ENCODE measurements at places on chromosomes 4 and X. TPM values are rescaled to one million over a fixed set of nuclear protein-coding genes. Genes with fewer than 3 reads are reported as not detected.

- DNase-seq: no peak
These were observed 64.8 kb downstream of the PLS3 start for GRCh38 chrX:115625572-115626301.

- no peak for DNase-seq
These were observed 27.9 kb upstream of the PGM2 start for GRCh38 chr4:37798616-37799015.

DNA sequence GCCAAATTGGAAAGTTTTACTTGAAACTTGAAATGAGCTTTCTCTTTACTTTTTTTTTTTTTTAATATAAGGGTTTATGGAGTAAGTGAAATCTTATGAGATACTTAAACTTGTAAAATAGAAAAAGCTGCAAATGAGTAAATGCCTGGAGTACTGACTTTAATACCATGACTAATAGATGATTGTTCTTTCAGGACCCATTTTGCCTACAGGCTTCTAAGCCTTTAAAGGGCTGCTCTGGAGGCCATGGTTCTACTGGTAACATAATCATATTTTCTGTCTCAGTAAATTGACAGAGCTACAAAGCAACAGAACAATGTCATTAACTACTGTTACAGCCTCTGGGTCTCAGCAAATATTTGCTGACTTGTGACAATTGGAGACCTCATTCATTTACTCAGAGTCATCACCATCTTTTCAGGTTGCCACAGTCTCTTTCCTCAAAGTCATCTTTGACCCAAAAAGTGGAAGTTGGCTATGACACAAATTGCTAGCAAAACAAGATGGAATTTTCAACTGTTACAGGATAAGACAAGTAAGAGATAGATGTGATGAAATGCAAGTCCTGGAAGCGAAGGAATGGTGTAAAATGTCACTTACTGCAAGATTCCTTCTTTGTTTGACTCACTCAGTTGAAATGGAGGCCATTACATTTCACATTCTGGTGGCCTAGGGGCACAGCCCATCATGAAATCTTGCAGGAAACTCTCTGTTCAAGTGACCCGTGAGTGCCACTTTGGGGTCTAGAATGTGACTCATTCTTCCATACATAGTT lies 132.7 kb downstream of the BTC start:
- no peak for DNase-seq

The ACE2 gene
- total RNA-seq: 14.0 TPM

The THOC2 gene
- total RNA-seq: 27.4 TPM

GRCh38 chr4:42357325-42357724 lies 40.0 kb upstream of the SHISA3 start:
- no peak for DNase-seq

DNA sequence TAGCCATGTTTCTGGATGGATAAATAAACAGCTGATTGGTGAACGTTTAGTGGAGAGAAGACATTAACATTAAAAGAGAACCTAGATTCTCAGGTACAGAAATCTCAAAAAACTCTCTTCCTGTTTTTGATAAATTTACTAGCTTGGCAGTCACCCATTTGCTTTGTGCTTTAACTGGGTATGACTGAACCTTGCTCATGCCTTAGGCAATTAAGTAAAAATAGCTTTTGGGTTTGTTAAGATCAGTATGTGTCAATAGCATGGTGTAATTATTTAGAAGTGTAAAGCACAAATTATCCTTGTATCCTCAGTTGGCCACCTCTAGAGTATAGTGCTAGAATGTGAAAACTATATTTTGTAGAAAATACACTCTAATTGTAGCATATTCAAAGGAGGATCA lies 200.0 kb downstream of the CFAP299 start:
- no peak for DNase-seq

The HSFX4 gene
- total RNA-seq: not detected

DNA sequence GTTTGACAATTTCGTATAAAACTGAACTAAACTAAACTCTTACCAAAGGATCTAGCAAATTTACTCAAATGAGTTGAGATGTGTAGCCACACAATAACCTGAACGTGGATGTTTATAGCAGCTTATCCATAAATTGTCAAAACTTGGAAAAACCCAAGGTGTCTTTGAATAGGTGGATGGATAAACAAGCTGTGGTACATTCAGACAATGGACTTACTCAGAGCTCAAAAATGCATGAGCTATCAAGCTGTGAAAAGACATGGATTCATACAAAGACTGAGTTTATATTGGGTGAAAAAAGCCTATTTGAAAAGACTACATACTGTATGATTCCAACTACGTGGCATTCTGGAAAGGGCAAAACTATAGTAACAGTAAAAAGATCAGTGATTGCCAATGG lies 69.5 kb downstream of the LARP1B start:
- no peak for DNase-seq

The SOX3 gene
- total RNA-seq: not detected

DNA sequence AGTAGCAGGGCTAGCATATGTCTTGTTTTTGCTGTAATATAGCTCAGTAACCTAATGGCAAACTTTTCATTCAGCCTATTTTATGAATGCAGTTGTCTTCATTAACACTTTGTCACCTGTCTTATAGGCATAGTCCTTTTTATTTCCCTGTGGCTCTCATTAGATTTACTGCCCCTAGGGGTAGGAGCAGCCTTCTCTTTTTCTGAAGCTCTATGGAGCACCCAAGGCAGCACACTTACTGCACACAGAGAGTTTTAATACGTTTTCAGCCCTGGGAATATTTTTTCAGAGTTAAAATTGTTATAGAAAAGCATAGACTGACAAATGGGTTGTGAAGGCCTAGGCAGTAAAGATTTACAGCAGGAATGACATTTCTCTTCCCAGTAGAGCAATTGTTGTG lies 406.8 kb downstream of the TMA16 start:
- DNase-seq: no peak

The TMSB15C gene
- total RNA-seq: 0.27 TPM

The SERTM2 gene
- not detected for total RNA-seq

GRCh38 chrX:13520351-13520750 lies 49.0 kb upstream of the EGFL6 start:
- DNase-seq: no peak

The RBMXL3 gene
- not detected for total RNA-seq

DNA sequence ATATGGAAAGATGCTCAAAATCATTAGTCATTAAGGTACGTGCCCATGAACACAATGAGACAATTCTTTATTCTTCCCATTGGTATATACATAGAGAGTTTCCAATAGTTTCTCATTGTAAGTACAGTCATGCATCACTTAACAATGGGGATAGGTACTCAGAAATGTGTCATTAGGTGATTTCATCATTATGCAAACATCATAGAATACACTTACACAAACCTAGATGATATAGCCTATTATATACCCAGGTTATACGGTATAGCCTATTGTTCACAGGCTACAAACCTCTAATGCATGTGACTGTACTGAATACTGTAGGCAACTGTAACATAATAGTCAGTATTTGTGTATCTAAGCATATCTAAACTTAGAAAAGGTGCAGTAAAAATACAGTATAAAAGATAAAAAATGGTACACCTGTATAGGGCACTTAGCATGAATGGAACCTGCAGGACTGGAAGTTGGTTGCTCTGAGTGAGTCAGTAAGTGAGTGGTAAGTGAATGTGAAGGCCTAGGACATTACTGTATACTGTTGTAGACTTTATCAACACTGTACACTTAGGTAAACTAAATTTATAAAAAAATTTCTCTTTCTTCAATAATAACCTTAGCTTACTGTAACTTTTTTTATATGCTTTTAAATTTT lies 49.6 kb downstream of the KLHL13 start:
- no peak for DNase-seq

- DNase-seq: no peak
These were observed 560.4 kb downstream of the GRXCR1 start for GRCh38 chr4:43452948-43453347.

DNA sequence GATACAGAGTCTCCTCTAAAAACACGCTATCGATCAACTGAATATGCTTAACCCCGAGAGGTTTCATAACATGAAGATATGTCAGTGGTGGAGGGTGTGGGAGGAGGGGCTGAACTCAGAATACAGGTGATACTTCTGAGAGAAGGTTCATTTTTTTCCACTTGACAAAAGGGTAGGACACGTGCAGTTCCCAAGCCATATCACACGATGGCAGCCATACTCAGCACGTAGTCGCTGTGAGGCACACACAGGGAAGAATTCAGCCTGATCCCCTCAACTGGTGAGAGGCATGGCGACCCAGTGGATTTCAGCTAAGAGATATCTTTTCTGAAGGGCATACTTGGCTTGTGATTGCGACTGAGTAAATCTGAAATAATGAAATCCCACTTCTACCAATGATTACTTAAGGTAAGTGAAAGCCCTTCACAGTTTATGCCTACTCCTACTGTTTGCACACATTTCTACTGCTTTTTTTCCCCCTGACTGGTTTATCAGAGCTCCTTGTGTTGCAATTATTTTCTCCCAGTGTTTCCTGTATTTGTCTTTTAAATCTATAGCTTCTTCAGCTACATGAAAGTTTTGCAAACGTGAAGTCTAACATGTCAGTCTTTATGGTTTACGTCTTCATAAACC lies 133.1 kb downstream of the CORIN start:
- peak; percentile 37 for DNase-seq

GRCh38 chr4:99411041-99411440 lies 24.1 kb downstream of the ADH7 start:
- no peak for DNase-seq

DNA sequence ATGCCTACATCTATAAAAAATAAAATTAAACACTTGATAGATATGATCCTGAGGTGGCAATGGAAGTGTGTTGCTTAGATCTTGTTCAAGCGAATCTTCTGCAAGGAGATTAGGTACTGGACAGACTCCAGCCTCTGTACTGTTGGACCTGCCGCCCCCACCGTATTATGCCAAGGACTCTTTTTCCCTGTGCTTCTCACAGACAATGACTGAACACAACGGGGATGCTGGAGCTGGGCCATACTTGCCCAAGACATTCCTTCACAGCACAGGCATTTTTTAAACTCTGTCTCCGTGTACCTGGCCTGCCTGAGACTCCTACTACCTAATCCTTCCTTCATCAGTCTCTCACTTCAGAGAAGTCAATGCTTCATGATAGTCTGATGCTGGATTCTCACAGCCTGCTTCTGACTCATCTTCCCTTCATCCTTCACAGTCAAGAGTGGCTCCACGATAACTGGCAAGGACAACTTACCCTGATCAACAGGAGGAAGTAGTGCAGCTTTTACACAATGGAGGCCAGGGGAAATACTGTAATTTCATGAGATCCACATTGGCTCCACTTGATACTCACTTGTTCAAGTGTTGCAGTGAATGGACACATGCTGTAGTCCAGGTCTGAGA lies 754.6 kb upstream of the AGA start:
- DNase-seq: no peak

- no peak for DNase-seq
These were observed 5.1 kb upstream of the CXCL8 start for GRCh38 chr4:73735231-73735630.

- no peak for DNase-seq
These were observed 12.9 kb upstream of the SMPX start for GRCh38 chrX:21770631-21771321.

The CLTRN gene
- total RNA-seq: 0.66 TPM

GRCh38 chr4:102638621-102639020 lies 122.1 kb downstream of the MANBA start:
- DNase-seq: no peak

DNA sequence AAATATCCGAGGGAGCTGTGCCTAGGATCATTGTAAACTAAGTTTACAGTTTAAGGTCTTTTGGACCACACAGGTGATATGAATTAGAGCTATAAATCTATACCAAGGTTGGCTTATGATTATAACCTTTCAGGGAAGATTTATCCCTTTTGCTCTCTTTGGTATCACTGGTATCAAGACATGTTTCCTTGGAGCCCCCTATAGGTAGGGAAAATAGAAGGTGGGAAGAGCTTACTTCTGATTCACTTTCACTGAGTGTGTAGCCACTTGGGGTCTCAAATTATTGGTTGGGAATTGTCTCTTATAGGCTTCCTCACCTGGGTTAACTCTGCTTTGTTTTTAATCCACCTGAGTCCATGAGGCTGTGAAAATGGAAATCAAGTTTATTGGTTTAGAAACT lies 262.1 kb upstream of the NR3C2 start:
- DNase-seq: no peak

GRCh38 chr4:1049591-1049905 lies 38.1 kb downstream of the FGFRL1 start:
- DNase-seq: peak; percentile 13

DNA sequence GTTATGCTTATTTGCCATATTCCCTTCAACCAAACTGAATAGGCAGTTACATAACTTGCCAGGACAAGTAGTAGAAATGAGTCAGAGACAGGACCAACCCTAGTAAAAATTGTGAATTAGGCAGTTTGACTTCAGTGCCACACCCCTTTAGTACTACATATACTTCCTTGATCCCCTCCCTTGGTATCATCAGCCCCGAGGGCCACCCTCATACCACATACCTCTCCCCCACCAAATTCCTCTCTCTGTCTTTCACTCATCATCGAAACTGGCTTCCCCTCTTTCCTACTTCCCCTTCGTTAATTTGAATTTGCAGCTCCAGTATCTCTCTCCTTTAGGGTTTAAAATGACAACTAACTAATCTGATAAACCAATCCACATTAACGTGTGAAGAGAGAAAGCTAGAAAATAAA lies 7.9 kb upstream of the PTPN13 start:
- DNase-seq: no peak

DNA sequence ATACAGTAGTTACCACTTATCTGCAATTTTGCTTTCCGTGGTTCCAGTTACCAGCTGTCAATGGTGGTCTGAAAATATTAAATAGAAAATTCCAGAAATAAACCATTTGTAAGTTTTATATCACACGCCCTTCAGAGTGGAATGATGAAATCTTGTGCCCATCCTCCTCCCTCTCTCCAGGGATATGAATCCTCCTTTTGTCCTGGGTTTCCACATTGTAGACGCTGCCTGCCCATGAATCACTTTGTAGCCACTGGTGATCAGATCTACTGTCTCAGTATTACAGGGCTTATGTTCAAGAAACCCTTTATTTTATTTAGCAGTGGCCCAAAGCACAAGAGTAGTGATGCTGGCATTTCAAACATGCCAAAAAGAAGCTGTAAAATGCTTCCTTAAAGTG lies 198.6 kb downstream of the KCNIP4 start:
- DNase-seq: no peak

The CSN1S1 gene
- not detected for total RNA-seq

- no peak for DNase-seq
These were observed 256.4 kb upstream of the GRID2 start for GRCh38 chr4:92047209-92047875.

- DNase-seq: no peak
These were observed 33.4 kb downstream of the APOOL start for GRCh38 chrX:85037114-85037513.
